Jurkat, Clone E6-1 (cell line): ENCODE measurements at places on chromosomes 2 and 18.

DNA sequence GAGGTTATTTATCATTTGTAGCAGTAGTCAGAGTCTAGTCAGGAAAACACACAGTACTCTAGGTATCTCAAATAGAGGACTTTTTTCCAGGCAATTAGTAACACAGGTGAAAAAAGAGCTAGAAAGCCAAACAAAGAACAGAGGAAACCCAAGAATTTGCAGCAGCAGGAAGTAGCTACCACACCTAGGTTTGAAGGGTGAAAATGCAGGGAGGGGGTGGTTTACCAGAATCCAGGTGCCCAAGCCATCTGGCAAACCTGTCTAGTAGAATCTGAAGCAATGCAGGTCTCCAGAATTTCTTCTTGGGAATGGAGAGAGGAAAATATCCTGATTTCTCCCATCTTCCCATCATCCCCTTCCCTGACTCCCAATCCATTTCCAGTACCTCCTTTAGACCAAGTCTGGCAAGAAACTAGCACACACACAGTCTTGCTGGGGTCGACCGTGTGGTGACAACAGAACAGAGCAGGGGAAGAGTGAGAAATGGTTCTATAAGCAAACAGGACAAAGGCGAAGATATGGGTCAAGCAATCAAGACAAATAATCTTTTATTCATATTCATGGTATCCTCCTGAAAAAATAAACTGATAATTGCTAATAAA lies 231.9 kb upstream of the MMADHC start:
- DNase-seq, result no peak

- DNase-seq, result no peak
Measured at GRCh38 chr18:56823986-56824565, 172.9 kb downstream of the WDR7 start.

- no peak for DNase-seq
Measured at GRCh38 chr2:10547663-10548376, 99.7 kb upstream of the ODC1 start.

- DNase-seq, result no peak
Measured at GRCh38 chr2:9355270-9355669, 68.1 kb downstream of the ITGB1BP1 start.

DNA sequence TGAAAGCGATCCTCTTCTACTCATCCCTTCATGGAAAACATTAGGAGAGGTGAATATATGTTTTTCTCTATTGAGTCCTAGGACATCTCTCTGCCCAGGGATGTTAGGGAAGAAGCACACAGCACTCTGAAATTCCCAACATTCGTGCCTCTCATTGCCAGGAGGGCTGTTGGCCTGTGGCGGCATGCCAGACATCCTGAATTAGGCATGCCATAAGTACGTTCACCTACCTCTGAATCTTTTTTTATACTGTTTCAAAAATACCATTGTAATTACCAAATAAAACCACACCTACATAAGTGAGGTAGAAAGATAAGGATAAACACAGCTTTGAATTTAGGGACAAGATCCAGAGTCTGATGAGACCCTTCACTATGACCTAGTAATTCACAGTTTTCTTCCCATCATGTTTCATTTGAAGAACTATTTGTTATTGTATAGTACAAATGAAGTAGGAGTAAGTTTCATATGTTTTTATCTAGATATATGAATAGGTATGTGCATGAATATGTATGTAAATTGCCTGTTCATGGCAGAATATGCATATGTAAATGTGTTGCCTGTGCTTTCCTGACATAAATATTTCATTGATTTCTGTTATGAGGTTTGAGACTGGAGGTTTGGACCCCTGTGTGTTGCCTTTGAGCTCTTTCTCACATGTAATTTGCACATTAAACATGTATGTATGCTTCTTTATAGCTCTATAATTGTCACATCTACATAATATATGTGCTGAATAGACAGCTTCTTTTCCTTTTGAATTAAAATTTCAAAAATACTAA lies 66.6 kb upstream of the STAM2 start:
- DNase-seq, result no peak

- no peak for DNase-seq
Measured at GRCh38 chr2:60926741-60927552, 45.6 kb downstream of the REL start.

GRCh38 chr2:26892133-26892532 lies 44.2 kb downstream of the DPYSL5 start:
- no peak for DNase-seq

DNA sequence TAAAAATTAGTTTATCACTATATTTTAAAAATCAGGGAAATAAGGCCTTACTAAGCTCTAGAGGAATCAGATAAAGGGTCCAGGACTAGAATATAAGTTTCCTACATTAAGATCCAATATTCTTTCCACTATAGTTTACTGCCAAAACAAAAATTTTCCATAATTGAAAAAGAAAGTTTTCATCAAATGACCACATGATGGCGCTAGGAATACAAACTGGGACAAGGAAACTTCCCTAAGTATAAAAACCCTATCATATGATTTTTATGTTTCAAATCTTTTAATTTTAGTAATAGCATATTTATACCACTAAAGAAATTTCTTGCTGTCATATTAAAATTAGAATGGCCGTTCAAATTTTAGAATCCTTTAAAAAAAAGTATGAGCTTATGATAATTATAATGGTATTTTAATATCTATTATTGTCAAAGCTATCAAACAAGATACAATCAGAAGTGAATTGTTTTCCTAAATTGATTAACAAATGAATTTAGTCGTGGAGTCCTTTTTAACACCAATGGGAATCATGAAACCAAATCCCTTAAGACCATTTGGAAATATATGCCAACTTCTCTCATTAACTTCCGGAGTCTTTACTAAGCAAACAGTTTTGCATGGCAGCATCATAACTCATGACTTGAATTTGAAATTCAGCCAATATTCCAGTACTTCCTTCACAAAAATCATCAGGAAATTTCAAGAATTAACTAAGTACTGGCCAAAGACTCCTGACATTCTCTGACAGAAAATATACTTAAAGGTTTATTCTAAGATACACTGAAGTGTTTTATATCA lies 70.3 kb downstream of the SCN1A start:
- no peak for DNase-seq

- DNase-seq, result peak; percentile 65
Measured at GRCh38 chr18:3605954-3606443, 156.0 kb downstream of the TGIF1 start.

DNA sequence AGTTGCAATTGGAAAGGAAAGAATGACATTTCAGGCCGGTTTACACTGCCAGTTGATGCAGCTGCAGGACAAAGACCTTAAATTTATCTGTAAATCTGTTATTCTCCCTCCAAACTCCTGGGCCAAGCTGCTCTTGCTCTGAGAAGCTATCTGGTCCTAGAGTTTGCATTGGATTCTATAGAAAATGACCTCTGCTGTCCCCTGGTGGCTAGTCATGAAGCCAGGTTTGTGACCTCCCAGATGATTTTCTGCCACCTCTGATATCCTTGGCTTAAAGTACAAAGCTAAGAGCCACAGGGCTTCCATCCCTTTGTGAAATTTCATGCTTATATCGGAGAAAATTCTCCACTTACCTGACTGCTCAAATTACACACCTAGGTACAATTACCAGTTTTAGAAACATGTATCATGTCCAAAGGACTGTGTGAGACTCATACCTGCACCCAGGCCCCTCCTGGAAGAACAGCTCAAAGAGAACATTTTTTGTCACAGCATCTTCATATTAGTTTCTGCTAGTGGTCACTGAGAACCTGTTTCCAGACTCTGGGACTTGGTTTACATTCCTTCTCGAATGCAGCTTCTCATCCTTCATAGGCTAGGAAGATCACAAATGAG lies 28.9 kb upstream of the IER3IP1 start:
- no peak for DNase-seq

DNA sequence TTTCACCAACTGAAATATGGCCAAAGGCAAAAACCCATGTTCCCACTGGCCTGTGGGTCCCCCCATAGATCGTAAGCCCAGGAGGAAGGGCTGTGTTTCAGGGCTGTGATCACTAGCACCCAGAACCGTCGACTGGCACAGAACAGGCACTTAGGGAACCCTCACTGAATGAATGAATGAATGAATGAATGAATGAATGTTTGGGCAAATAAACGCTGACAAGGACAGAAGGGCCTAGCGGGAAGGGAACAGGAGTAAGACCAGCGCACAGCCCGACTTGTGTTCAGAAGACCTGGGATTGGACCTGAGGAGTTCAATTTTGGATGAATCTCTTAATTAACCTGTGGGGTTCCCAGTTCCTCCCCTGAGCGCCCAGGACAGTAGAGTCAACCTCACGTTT lies 76.2 kb downstream of the TPO start:
- DNase-seq, result no peak

DNA sequence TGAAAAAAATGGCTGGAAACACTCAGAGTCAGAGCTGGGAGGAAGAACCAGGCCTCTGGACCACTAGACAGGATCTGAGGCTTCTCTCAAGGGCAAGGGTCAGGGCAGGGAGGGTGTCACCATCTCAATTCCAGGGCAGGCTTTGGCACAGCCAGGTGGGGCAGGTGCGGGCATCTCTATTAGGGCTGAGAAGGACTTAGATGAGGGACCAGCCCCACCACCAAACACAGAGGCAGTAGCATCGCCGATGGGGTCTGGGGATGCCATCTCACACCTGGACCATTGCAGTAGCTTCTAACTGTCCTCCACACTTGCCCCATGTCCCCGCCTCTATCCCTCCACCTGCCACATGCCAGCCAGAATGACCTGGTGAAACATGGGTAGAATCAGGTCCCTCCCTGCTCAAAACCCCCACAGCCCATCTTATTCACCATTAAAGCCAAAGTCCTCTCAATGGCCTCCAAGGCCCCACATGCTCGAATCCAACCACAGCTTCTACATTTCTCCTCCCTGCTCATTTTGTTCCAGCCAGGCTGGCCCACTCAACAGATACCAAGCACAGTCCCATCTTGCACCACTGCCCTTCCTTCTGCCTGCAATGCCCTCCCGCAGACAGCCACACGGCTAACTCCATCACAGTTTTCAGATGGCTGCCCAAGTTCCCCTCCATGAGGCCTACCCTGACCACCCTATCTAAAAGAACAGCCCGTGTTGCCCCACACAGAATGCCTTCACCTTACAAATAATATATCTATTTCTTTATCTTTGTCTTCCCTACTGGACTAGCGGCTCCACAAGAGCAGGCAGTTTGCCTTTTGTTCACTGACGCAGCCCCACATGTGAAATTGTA lies 177.4 kb downstream of the SMAD2 start:
- no peak for DNase-seq

GRCh38 chr2:98508709-98509066 lies 64.0 kb downstream of the INPP4A start:
- peak; percentile 80 for DNase-seq

DNA sequence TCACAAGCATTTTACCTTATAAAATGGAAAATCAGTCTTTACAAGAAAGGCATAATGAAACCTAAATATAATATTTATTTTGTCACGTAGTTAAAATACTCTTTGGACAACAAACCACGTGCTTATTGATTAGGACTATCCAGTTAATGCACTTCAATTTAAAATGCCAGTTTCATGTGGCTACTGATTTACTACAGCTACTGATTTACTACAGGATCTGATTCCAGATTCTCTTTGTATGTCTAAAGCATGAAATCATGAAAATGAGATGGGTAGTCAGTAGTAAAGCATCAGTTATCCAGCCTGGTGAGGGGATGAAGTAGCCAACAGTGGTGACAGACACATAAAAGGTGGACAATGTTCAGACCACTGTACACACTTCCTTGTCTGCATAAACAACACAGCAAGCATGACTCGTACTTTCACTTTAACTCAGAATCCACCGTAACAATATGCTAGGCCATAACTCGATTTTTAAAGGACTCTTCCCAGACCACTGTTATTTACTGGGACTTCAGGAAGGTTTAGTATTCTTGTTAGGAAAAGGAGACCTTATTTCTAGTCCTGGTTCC lies 24.9 kb downstream of the ACAA2 start:
- DNase-seq, result no peak

DNA sequence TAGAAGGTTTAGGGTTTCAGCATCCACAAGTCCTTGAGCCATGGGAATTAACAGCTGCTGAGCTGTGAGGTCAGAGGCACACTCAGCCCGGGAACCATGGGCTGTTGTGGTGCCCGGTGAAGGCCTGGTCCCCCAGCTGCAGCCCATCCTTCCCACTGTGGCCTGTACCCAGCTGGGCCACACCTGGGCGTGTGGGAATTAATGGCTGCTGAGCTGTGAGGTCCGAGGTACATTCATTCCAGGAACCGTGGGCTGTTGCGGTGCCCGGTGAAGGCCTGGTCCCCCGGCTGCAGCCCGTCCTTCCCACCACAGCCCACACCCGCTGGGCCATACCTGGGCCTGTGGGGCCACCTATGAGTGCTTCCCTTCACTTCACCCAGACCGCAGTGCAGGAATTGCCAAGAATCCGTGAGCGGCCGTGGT lies 25.2 kb downstream of the TMEM18 start:
- no peak for DNase-seq

DNA sequence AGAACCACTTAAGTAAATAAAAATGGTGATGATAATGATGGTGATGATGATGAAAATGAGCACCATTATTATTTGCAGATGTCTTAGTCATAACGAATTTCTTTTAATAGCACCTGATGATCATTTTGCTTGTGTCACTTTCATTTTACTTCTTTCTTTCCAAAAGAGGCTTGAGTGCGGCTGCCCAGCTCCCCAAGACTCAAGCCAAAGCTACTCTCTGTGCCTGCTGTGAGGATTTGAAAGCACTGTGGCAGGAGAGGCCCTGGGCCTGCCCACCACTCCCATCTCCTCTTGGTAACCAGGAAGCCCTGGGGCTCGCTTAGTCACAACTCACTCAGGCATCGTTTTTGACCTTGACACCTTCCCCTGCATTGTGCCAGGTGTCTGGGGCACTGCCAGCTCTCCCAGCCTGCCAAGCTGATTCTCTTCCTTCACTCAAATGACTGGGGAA lies 41.2 kb downstream of the RPL37A start:
- DNase-seq, result no peak

- DNase-seq, result no peak
Measured at GRCh38 chr2:162926501-162926900, 87.9 kb upstream of the KCNH7 start.

- no peak for DNase-seq
Measured at GRCh38 chr2:227453810-227454209, 18.1 kb upstream of the AGFG1 start.

GRCh38 chr2:179518830-179519229 lies 254.2 kb upstream of the SESTD1 start:
- no peak for DNase-seq

GRCh38 chr18:50034029-50034428 lies 160.9 kb downstream of the MYO5B start:
- no peak for DNase-seq

DNA sequence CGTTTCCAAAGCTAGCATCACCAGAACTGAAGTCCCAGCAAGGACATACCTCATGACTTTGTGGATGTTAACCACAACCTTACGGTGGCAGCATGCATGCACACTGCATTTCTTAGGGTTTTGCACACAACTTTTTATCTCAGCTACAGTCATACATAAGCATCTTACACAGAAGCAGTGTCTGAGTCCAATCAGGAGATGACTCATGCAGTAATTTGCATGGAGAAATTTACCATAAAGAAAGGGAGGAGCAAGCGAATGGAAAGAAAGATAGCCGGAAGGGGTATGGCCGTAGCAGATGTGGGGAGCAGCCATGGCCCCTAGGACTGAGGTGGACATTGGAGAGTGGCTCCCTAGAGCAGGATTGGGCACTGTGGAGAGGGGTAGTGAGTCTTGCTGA lies 522.5 kb downstream of the GALR1 start:
- DNase-seq, result no peak

GRCh38 chr2:42864641-42865280 lies 72.4 kb upstream of the HAAO start:
- no peak for DNase-seq
